ENCODE measurements at places on chromosomes 1 and 21.

GRCh38 chr21:38494251-38494642, 4.0 kb downstream of the ERG start:
- no peak for DNase-seq

DNA sequence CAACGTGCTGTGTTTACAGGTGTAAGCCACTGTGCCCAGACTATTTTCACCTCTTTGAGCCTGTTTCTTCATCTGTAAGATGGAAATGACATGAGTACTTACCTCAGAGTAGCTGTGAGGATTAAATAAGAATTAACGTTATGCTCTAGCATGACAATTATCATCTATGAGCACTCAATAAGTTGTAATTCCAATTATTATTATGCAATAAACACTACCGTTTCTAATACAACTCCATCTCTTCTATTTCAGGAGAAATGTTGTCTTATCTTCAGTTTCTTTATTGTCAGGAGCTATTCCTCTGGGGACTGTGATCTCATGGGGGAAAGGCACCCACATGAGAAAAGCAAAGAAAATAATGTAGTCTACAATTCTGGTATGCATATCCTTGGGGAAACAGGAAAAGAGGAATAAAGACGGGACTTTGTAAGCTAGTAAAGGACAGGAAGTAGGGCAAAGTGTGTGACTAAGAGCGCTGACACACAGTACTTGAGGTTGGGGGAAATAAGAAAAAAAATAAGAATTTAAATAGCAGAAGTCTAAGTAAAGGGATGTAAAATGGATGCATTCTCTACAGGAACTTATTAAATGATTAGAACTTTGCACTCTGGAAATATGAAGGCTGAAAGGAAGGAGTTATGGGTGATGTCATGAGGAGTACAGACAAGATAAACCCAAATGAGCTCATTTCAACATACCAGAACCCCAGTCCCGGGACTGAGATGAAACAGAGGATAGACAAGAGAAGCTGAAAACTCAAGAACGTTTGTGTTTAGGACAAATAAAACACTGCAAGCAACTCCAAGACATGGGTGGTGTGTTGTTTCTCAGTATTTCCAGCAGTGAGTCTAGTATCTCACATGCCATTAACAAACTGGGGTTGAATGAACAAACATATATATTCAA, 9.8 kb downstream of the PHC2 start:
- no peak for DNase-seq

DNA sequence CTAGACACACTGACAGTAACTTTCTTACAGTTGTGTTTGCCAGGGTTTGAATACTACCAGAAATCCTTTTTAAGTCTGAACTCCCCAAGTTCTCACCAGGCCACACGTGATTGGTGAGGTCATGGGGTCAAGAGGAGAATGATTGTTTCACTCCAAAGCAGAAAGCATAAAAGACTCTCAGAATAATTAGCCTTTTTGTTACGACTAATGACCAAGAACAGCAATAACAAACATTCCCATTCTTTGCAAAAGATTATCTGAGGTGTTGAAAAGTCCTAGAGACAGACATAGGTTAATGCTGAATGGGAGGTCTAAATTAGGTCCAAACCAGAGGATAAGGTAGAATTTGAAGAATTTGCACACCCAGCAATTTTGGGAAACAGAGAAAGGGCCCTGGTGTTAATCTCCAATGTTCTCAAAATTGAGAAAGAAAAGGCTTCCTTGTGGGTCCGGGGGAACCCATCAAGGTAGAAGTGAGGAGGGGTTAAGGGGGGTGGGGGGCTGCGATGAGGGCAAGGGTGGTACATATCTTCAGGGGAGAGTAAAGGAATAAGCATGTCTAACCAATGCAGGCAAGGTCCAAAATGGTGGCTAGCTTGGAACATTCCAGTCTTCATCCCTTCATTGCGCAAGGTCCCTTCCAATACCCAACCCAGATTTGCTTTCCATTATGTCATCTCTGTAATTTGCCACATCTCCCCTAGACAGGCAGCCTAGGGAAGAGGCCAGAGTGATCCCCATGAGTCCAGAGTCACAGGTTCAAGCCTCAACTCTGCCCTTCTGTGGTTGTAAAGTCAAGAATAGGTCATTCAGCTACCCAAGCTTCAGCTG, 74.6 kb upstream of the NFIA start:
- no peak for DNase-seq

DNA sequence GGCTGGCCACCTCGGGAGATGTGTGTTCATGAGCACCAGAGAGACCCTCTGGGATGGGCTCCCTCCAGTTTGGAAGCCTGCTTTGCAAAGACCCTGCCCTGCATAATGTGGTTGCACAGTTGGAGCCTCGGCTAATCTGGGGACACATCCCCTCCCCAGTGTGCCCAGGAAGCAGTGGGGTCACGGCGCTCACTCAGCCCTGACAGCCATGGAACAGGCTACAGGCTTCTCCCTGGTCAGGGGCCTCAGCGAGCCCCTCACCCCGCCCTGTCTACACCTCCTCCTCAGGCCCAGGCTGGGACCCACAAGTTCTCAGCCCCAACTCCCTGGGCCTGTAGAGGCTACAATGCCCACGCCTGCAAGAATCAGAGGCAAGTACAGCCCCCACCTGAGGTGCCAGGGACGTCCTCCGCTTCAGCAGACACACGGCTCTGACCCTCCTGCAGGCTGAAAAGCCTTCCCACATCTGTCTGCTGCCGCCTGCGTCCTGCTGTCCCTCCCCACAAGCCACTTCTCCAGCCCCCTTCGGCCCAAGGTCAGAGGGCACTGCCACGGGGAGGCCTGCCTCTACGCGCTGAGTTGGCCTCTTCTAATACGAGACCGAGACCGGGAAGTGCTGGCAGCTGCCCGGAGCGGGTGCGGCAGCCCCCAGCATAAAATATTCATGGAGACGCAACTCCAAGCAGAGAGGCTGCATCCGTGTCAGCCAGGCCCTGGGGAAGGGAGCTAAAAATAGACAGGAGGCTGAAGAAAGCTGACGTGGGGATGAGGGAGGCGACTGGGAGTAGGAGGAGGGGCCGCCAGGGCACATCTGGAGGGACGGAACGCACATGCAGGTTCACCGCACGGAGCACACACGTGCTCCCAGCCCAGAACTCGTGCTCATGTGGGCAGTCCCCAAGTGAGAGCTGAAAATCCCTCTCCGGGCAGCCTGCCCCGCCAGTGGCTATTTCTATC, 15.2 kb upstream of the GPR153 start:
- DNase-seq = no peak

GRCh38 chr21:35275776-35276175, 226.7 kb upstream of the RUNX1 start:
- DNase-seq = no peak

DNA sequence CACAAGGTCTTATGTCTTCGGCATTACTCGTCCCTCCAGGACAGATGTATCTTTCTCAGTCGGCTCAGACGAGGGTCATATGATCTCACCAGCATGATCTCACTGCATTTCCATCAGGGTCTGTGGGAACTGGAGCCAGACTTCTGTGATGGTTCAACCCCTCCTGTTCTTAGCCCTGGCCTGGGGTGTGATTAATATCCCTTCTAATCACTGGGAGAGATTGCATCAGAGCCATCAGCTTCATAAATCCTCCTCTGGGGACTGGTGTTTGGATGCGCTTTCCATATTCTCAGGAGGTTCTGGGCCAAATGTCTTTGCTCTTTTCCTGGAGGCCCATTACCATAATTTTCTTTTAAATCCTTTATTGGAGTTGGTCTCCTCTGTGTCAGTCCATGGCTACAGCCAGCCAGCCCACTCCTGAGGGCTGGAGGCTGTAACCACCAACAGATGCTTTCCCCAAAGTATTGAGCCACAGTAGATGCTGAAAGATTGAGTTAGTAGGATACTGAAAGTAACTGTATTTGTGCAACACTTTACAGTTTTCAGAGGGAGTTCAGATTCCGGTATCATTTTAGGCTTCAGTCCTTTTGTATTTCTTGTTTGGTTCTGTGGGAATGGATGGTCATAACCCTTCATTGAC, 20.0 kb downstream of the CACNA1E start:
- DNase-seq = no peak
